Caco-2 (cell line): ENCODE measurements at places on chromosomes 7 and 10.

GRCh38 chr10:126558881-126559280 is 111.6 kb downstream of the C10orf90 start:
- no peak for DNase-seq

DNA sequence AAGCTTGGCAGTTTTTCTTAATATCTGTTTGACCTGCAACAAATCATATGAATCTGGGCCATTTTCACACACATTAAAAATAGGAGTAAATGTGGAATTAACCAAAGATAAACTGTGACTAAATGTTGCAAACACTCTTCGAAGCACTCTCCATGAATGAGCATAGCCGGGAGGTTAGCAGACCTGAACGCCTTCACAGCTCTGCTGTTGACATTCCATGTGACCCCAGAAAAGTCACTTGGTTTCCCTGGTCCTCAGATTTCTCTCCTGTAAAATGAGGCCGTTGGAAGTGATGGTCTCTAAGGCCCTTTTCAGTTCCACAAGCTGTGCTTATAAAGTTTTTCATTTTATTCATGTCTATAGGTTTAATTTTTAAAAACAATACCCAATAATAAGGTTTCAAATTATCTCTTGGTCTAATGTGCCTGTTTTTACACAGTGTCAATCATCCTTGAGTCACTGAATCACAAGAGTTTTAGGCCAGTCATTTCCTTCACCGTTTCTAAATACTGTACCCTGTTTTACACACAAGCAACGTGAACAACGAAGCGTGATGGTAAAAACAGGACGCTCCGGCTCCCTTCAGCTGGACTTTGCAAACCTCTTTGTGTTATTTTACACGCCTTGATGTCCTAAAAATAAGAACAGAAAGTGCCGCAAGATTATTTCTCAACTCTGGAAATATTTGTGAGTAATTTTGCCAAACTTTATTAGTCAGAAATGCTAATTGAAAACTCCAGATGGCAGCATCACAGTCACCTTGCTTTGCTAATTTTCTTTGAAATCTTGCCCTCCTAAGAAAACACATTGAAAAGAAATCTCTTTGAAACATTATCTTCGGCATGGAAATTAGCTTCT is 38.6 kb upstream of the MET start:
- no peak for DNase-seq

GRCh38 chr7:20299647-20300312 is 30.9 kb upstream of the ITGB8 start:
- DNase-seq, result no peak

DNA sequence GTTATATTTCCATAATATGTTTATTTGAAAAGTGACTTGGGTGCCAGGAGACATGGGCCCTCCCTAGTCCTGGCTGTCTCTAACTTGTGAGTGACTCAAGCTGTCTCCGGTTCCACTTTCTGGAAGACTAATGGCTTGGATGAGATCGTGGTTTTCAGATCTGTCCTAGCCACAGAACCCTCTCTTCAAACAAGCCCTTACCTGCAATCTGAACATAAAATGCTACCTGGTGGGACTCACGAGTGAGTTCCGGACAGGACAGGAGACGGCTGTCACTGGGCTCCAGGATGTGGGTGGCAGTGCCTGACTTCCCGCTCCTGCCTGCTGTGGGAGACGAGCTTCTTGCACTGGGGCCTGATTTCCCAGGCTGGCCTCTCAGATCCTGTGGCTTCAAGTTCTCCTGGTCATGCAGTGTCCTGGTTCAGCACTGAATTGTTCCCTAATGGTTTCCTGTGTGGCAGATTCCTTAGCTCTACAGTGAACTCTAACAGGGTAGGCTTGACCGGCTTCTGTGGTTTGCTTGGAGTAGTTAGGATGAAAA is 26.0 kb upstream of the PFKFB3 start:
- DNase-seq, result no peak

- DNase-seq, result peak; percentile 96
Observed at GRCh38 chr10:47384148-47384921, at the start of gene ZNF488. TSS of gene ZNF488 (minus strand) at chr10:47384293. CDS start at chr10:47368829, 15,464 bp downstream.
